Occipital lobe (tissue), 3 donors: ENCODE measurements at places on chromosomes 2 and 18. TPM values are rescaled to one million over a fixed set of nuclear protein-coding genes. Genes with fewer than 3 reads are reported as not detected.

B4GALT6 gene
- total RNA-seq, result 8.1 TPM

- DNase-seq, result no peak
These were observed 1557.2 kb upstream of the ZEB2 start for GRCh38 chr2:146077156-146077555.

DNA sequence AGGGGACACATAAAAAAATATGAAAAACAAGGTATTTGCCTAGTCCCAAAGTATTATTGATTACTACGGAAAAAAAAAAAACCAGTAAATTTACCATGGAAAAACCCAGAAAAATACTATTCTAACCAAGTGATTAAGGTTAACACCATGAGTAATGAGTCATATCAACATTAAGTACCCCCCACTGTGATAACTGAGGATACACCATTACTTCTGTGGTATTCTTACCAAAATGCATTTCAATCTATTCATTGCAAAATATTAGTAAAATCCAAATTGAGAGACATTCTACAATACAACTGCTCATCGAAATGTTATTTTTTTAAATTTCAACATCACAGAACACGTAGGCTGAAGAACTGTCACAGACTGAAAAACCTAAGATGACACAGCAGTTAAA, 669.8 kb downstream of the ZEB2 start:
- no peak for DNase-seq

DNA sequence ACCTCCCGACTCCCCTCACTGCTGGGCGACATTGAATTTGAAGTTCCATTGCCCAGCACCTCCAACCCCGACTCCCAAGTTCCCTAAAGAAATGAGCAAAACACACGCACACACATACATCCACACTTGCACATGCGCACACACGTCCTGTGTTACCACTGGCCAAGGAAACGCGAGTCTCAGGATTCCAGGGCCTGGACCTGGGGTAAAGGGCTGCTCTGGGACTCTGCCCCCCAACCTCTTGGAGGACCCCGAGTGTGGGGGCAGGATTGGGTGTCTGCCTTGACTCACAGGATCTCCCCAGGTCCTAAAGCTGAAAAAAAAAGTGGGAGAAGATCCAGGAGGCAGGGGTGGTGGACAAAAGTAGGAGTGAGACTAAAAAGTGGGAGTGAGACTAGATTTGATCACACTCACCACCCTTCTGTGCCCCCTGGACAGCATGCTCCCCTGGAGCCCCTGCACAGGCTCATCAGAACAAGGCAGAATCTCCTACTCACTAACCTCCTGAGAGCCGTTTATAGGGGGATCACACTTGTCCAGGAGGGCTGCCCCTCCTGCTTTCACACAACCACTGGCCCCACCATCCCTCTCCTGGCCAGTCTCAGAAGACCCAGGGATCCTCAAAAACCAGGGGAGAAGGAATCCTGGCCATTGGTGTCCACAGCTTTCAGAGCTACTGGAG, 202.2 kb downstream of the TNS1 start:
- no peak for DNase-seq

GRCh38 chr2:33488178-33488690, 11.8 kb downstream of the RASGRP3 start:
- DNase-seq, result no peak
